ENCODE measurements at places on chromosomes 11 and 22.
A peak's percentile ranks its signal among the peaks of the same experiment; 100 is the strongest.

- no peak for DNase-seq
Measured at GRCh38 chr11:86715611-86716010, 43.2 kb upstream of the ME3 start.

DNA sequence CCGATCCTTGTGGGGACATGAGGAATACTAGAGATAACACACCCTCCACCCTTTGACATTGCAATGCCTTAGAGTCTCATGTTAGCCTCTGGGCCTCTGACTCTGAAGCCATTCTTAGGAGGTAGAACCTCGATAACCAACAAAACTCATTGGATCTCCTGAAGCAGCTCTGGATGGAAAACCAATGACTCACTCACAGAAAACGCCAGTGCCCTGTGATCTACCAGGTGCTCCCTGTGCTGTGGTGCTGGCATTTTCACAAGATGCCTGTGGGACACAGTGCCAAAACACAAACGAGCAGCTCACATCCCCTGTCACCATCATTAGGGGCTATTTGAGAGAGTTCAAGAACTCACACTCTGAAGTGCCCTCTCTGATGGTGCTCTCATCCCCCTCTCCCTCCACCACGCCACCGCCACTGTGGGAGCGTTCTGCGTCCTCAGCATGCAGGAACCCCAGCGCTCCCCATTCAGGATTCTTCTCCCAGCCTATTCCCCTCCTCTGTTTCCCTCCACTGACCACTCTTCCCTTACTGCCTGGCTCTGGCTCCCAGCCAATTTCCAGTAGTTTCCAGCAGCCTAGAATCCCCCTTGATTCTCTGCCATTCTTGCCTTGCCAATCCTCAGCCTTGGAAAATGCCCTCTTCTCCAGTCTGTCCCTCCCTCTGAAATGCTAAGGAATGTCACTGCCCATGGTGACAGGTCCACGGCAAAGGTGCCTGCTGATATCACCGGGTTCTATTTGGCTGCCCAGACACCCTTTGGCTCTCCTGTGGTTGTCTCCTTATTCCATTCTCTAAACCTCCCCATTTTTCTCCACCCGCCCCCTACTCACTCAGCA, 4.7 kb upstream of the POLD4 start:
- peak; percentile 21 for DNase-seq

- peak; percentile 44 for DNase-seq
Measured at GRCh38 chr11:134244593-134244992, 8.6 kb downstream of the THYN1 start.

DNA sequence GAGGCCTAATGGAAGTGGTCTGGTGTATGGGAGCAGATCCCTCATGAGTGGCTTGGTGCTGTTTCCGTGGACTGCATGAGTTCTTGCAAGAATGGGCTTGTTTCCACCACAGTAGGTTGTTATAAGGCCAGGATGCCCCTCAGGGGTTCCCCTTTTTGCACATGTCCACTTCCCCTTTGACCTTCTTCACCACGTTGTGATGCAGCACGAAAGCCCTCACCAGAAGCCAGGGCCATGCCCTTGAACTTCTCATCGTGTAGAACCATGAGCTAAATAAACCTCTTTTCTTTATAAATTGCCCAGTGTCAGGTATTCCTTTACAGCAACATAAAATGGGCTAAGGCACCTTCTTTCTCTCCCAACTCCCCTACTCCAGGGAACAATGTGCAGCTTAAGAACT, 2.8 kb upstream of the NARS2 start:
- no peak for DNase-seq

GRCh38 chr11:116412118-116412889, 360.5 kb downstream of the BUD13 start:
- DNase-seq: no peak

- DNase-seq: no peak
Measured at GRCh38 chr11:63766531-63767235, 1.9 kb downstream of the ZFTA start.

Measured in HuH-7.5 (cell line).